ENCODE measurements at places on chromosomes 7 and 10.

DNA sequence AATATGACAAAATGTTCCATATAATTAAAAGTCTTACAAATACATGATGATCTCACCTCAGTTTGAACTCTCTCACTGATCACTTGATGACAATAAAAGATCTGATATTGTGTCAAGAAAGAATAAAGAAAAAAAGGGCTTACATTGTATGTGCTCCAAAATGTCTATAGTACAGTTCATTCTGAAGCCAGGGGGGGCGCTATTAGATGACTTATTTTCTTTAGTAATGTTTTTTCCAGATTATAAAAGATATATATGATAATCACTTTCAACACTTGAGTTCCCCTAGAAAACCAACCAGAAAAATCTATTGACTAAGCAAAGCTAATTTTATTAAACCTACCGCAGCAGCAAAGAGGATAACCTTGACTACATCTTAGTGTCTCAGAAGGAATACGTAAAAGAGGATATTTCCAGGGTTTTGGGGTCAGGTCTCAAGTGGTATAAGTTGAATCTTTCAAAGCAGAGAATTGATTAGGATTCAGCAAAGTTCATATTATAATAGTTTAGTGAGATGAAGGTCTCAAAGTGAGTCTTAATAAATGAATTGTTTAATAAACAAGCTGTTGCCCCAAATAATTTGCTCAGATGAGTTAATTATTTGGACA lies 55.8 kb downstream of the PTN start:
- no peak for DNase-seq

DNA sequence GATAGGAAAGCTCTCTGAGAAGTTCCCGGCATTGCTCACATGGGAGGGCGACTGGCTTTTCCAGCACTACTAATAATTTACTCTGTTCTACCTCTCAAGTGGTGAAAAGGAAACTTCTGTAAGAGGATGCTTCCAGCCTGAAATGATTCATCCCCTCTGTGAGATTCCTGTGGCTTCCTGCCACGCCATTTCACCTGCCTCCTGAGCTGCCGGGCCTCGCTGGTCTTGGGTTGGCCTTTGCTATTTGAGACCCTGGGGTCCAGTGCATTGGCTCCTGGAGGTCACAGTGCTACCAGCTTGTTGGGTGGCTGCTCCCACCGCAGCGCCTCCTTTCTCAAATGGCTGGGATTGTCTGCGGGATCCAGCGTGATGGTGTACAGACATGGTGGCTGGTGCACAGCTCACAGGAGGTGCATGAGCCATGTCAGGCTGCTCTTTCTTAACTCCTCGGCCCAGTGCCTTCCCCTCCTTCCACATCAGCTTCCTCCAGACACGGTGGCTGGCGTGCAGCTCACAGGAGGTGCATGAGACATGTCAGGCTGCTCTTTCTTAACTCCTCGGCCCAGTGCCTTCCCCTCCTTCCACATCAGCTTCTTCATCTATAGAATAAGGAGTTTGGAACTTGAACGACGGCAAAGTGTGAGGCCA lies 42.9 kb upstream of the PCBD1 start:
- DNase-seq, result no peak

DNA sequence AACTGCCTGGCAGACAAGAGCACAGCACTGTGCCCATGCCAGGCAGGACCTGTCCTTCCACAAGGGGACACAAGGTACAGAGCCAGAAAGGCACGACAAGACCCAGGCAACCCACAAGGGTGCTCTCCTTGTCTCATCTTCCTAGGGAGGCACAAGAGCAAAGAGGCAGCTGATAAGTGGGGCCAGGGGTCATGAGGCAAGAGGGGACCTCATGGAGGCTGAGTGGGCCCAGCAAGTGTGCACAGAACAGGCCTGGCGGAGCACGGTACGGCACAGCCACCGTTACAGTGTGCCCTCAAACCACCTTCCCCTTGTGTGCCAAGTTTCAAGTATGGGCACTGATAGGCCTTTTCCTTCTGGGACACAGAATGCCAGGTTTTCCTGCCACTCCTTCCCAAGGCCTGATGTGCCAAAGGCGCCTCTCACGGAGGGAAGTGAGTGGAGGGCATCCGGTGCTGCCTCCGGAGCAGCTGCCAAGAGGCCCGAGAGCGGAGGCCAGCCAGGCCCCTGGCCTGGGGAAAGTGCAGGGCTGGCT lies 75.6 kb downstream of the FAM53B start:
- DNase-seq, result no peak

- no peak for DNase-seq
These were observed 370.4 kb downstream of the HGF start for GRCh38 chr7:81399471-81399870.

Measured in activated T-cell treated with anti-CD3 and anti-CD28 coated beads for 48 hours (primary cell).